HepG2 (cell line): ENCODE measurements at places on chromosomes 1 and 21. TPM values are rescaled to one million over a fixed set of nuclear protein-coding genes. Genes with fewer than 3 reads are reported as not detected.

GRCh38 chr21:35102488-35103371 is 53.6 kb upstream of the RUNX1 start:
- peak; percentile 48 for DNase-seq

GRCh38 chr1:170539154-170539553 is 7.2 kb downstream of the GORAB start:
- no peak for DNase-seq

DNA sequence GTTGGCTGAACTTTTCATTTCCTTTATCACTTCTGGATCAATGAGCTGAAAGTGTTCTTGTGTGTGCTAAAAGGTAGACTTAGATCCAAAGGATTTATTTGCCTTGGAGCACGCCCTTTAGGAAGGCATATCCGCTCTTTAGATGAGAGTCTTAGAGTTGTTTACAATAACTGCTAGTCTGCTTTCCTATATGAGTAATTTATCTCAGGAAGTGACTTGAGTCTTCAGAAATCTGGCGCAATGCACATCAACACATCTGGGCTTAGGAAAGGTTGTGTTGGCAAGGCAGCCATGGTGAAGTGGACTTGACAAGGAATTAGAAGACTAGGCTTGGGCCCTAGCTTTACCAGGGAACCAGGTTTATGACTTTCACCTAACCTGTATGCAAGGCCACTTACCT is 204.1 kb upstream of the PTGFR start:
- no peak for DNase-seq

DNA sequence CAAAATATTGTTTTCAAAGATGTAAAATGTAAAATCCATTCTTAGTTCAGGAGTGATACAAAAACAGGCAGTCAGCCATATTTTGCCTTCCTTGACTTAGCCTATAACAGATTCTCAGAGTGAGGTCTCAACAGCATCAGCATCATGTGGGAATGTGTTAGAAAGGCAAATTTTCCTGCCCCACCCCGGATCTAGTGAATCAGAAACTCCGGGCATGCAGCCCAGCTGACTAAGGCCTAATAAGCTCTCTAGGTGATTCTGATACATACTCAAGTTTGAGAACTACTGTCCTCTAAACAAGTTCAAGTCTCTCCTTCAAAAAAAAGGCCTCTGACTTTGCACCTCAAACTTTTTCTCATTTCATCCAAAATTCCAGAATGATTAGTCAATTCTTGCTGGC is 46.9 kb upstream of the PRRC2C start:
- DNase-seq, result no peak

GRCh38 chr1:89698020-89698560 is 65.2 kb downstream of the LRRC8C start:
- DNase-seq, result no peak

GRCh38 chr1:16969057-16969611 is 11.3 kb downstream of the MFAP2 start:
- DNase-seq, result no peak

DNA sequence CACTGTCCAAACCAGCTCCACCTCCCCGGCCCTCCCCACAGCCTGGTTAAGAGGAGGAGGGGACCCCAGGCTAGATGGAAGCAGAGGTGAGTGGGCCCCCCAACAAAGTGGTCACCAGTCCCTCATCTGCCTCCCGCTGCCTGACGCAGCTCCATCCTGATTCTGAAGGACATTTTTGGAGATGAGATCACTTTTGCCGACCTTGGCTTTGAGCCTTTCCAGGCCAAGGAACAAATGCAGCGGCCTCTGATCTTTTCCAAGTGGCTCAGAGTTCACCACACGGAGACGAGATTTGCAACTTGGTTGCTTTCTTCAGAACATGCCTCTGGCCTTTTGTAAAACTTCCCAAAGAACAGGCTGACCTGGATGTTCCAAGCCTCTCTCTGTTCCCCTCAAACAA is 223.1 kb downstream of the NPHP4 start:
- DNase-seq, result no peak

GRCh38 chr1:234743791-234744611 is 134.0 kb upstream of the IRF2BP2 start:
- DNase-seq, result no peak

DNA sequence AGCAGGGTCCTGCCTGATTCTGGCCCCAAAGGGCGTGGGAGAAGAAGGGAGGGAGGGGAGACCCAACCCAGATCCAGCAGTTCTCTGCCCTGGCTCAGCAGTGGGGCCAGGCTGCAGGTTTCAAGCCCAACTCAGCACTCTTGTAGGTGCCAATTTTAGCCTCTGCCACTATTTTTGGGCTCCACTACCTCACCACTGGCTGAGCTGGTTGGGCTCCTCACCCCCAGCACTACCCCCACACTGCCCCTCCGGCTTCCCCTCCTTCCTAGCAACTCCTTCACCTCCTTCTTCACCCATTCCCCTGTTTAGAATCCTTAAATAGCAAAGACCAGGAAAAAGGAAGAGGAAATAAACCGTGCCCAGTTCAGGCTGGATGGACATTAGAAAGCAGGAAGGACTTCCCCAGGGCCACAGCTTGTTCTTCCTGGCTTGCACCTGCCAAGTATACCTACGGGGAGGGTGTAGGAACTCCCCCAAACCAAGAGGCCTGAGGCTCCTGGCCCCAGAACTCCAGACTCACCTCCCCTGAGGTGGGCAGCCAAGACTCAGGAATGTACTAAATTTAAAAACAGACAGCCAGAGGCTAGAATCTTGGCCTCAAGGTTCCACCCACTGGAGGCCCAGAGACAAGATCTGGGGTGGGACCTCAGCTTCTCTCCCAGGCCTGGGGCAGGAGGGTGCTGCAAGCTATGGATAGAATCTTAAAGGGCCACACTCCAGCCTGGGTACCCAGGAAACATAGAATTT is 1.4 kb upstream of the ARHGEF2 start:
- no peak for DNase-seq

- DNase-seq, result no peak
Measured at GRCh38 chr1:245582026-245582425, 427.2 kb downstream of the KIF26B start.

GRCh38 chr1:20640183-20640597 is 6.9 kb downstream of the PINK1 start:
- DNase-seq, result peak; percentile 39

GRCh38 chr21:27423906-27424595 is 457.2 kb upstream of the ADAMTS5 start:
- DNase-seq, result no peak

GRCh38 chr1:227125929-227126545 is 185.9 kb downstream of the COQ8A start:
- DNase-seq, result no peak

GRCh38 chr1:241749945-241750695 is 97.9 kb upstream of the EXO1 start:
- no peak for DNase-seq

Gene LPAR3
- polyA plus RNA-seq, result not detected in 2 replicates

Gene ATP5PB
- polyA plus RNA-seq, result 209 and 297 TPM in 2 replicates

Gene FAM76A
- polyA plus RNA-seq, result 4.2 and 4.6 TPM in 2 replicates
